ENCODE measurements at places on chromosomes 1 and 21.
A peak's percentile ranks its signal among the peaks of the same experiment; 100 is the strongest.

DNA sequence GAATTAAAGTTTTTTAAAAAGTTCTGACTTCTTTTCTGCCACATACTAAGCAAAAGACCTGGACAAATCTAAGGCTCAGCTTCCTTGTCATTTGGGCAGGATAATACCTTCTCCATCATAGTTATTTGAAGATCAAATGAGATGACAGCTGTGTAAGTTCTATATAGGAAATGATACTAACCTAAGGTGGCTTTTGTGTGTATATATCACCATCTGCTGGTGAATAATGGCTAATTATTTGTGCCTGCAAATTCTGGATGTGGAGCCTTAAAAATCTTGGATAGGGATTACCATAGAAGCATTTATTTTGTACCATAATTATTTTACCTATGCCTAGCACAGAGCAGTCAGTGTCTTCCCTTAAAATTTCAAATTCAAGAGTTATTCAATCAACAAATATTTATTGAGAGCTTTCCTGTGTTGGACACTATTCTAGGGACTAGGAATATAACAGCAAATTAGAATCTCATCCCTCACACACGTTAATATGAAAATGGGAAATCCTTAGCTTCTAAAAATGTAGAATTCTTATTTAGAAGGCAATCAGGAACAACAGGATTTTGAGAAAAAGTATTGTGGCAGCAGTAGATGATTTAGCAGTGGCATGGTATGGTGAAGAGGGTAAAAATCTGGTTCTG, 89.8 kb downstream of the TMEM200B start:
- ATAC-seq = peak; percentile 37

- ATAC-seq = no peak
Measured at GRCh38 chr1:204134103-204134502, 17.7 kb downstream of the ETNK2 start.

DNA sequence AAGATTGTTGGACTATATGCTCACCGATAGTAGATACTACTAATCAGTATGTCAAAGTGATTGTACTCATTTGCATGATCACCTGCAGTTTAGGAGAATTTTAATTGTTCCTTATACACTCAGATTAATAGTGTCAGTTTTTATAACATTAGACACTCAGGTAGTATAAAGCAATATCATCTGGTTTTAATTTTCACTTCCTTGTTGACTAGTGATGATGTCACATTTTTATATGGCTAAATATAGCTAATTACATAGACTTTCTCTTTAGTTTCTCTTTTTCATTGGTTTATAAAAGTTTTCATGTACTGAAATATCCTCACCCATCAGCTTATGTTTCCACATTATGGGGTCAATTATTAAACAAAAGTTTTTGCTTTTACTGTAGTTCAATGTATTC, 1332.4 kb upstream of the ADGRL2 start:
- ATAC-seq = no peak

- ATAC-seq = no peak
Measured at GRCh38 chr1:15531003-15531402, 4.4 kb downstream of the DNAJC16 start.

- no peak for ATAC-seq
Measured at GRCh38 chr1:58738876-58739275, 39.0 kb upstream of the MYSM1 start.

- ATAC-seq = no peak
Measured at GRCh38 chr1:86471291-86471690, 2.6 kb downstream of the CLCA1 start.

GRCh38 chr1:31665234-31665878, 20.7 kb upstream of the PEF1 start:
- ATAC-seq = no peak

DNA sequence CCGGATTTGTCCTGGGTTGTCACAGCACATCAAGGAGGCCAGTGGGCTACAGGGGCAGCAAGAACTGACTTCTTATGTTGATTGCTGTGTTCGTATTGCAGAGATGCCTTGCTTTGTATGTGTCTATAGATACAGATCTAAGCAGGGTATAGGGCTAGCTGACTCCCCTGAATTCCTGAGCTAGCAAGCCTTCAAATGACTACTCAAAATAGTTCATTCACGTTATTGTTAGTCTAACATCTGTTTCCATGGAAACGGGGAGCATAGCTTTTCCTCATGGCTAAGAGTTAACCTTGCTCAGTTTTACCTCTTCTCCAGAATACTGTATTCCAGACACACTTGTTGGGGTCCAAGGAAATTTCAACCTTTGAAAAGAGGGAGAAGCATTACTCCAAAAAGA, 24.1 kb downstream of the TRIM45 start:
- ATAC-seq = no peak

DNA sequence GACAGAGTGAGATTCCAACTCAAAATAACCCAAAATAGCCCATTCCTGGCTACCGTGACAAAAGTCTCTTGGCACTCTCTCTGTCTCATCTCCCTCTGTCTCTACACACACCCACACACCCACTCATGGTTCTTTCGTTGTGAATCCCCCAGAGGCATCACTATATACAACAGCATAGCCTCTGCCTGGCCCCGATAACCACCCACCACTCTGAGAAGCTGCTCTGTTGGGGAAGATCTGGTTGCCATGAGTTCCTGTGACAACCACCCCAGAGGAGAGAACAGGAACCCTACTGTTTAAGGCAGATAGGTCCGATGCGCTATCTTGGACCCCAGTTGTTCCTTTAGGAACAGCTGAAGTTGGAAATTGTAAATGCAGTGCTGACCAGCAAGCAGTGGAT, 70.4 kb upstream of the LYST start:
- ATAC-seq = peak; percentile 60

GRCh38 chr1:30188329-30188728, 535.1 kb downstream of the MATN1 start:
- ATAC-seq = no peak

- ATAC-seq = no peak
Measured at GRCh38 chr1:12408662-12409061, 178.8 kb downstream of the VPS13D start.

DNA sequence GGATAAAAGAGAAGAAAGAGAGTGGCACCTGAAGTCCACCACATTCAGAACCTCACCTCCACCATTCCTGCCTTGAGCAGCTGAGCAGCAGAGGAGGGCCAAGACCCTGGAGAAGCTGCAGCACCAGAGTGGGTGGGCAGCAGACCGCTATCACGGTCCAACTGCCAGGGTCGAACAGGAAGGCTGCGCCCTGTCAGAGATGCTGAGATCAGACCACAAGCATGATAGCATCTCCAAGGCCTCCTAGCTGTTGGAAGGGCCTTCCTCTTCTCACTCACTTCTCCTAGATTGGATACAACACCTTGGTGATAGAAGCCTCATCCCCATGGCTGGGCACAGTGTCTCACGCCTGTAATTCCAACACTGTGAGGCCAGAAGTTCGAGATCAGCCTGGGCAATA, 12.1 kb upstream of the SLC45A3 start:
- ATAC-seq = no peak

GRCh38 chr1:224774378-224774777, 155.1 kb upstream of the DNAH14 start:
- ATAC-seq = no peak

DNA sequence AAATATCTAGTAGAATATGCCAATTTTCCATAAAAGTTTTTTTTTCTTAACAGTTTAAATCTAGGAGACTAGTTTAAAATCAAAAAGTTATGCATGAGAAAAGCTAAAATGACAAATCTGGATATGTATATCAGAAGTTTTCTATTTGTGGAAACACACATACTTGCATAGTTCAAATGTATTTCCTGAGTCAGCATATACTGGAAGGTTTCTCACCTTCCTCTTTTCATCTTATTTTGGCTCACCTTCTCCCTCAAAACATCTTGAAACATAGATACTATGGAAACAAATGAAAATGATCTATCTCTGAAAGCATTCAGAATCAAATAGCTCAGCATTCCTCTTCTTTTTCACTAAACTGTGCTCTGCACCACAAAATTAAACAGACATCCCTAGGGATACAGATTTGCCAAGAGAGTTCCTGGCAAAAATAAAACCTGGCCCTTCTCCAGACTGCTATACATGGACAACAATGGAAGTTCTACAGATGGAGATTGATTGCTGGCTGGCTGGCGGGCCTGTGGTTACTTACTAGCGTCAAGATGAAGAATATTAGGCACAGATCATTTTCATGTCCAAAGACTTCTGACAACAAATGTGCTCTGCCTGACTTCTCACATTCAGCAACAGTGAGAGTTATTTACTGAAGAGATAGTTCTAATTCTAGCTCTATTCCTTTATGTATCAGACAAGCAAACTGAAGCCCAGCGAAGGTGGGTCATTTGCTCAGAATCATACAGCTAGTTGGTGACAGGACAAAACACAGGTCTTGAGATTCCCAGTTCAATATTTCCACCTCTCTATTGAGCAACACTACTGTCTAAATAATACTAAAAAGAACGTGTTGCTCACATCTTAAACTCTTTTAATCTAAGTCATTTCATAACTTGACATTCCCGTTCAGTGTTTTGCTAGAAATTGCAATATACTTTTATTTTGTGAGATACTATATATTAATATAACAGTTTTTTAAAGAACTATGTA, 26.6 kb downstream of the DIPK1A start:
- no peak for ATAC-seq

DNA sequence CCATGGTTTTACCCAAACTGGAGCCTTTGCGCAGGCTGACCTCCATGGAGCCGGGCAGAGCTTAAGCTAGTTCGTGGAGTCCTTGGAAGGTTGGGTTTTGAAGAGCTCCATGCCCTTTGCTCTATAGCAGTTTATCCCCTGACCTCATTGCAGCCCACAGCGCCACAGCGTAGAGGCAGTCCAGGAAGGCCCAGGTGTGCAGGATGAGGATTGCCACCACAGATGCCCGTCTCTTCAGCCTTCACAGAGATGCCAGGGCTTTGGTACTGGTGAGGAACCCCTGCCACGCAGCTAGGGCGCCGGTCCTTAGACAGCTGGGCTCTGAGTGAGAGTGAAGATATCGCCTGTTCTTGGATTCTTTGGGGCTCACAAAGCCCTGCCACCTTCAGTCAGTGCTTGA, 138.6 kb downstream of the PEX14 start:
- no peak for ATAC-seq

- ATAC-seq = no peak
Measured at GRCh38 chr1:34370748-34371147, 194.0 kb downstream of the C1orf94 start.

GRCh38 chr1:200675588-200675852, 5.8 kb upstream of the DDX59 start:
- no peak for ATAC-seq

DNA sequence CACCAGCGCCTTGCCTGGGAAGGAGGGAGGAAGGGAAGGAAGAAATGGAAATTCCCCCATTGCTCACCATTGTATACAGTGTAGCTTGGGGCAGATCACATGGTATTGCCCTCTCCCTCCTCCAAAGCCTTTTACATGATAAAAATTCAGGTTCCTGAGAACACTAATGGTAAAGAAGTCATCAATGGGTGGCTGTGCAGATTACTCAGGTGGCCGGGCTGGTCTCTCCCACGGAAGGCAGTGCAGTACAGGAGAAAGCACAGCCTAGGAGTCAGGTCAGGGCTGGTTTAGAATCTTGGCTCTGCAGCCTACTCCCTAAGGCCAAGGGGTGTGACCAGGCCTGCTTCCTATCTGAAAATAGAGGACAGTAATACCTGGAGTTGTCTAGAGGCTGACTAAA, 107.9 kb downstream of the SUSD4 start:
- ATAC-seq = no peak

DNA sequence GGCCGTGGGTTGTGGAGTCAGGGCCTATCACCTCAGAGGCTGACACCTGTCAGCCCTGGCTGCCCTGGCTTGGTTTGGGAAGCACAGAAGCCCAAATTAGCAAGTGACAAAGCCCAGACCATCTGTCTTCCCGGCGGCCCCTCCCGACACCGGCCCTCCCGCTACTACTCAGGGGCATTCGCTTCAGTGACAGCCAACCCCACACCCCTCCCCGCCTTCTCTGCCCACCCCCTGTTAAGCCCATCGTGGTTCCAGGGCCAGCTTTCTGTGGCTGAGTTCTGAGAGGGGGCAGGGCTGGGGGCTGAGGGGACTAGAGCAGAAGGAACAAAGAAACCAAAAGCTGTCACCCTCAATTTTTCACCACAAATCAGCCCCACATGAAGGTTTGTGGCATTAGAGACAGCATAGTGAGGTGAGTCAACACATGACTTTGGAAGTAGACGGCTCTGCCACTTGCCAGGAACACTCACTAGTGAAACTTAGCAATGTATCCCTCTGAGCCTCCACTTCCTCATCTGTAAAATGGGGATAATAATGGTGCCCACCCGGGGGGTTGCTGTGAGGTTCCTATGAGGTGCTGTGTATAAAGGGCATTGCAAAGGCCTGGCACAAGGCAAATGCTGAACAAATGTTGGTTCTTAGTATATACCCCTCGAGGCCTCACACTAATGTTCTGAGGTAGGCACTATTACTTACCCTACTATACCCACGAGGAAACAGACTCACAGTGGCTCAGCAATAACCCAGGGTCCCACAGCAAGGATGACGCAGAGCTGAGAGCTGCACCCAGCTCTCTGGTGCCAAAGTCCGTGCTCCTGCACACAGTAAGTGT, 5.2 kb upstream of the TNNI1 start:
- no peak for ATAC-seq

- ATAC-seq = no peak
Measured at GRCh38 chr21:43578677-43579303, 80.5 kb downstream of the HSF2BP start.

- ATAC-seq = no peak
Measured at GRCh38 chr1:205589046-205589445, 42.8 kb downstream of the ELK4 start.

DNA sequence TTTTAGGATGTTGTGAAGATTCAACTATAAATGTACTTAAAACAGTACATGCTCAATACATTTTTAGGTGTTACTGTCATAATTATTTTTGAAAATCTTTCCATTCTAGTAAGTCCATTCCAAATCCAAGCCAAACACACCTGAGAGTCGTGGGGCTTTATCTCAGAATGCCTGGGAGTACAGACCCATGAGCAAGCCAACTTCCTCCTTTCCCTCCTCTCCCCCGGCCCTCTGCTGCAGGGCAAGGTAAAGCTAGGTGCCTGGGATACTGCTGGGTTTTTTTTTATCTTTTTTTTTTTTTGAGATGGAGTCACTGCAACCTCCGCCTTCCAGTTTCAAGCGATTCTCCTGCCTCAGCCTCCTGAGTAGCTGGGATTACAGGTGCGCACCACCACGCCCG, 16.5 kb downstream of the TMEM51 start:
- no peak for ATAC-seq

DNA sequence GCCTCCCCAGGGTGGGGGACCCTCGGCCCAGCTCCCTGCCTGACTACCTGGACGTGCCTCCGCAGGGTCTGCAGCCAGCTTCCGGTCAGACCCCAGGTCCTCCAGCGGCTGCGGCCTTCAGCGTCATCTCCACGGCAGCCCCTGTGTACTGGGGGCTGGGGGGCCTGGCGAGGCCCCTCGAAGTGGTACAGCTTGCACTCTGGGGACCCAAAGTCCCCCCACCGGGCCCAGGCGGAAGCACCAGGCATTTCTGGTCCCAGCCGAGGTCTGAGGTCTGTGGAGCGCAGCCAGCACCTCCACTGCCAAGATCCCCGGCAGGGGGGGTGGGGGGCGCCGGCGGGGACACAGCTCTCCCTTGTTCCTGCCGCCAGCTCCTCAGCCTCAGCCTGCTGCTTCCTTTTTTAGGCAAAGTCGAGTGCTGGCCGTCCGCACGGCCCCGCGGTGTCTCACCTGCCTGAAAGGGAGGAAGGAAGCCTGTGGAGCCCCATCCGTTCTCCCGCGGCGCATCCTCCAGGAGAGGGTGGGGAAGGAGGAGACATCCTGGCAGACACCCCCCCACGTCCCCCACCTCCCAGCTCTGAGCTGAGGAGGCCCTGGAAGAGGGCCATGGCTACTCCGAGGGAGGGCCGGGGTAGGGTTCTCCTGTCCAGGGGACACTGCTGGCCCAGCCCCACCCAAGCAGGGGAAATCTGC, 1.2 kb upstream of the VWA1 start:
- no peak for ATAC-seq

- ATAC-seq = no peak
Measured at GRCh38 chr1:8302081-8302956, 15.6 kb upstream of the SLC45A1 start.

Measured in activated T-helper 17 cell treated with anti-CD3 and anti-CD28 coated beads, Interleukin-2, amount 50 U/mL, for 72 hours (primary cell).